AG08395 (cell line): ENCODE measurements at places on chromosomes 2 and 18.

DNA sequence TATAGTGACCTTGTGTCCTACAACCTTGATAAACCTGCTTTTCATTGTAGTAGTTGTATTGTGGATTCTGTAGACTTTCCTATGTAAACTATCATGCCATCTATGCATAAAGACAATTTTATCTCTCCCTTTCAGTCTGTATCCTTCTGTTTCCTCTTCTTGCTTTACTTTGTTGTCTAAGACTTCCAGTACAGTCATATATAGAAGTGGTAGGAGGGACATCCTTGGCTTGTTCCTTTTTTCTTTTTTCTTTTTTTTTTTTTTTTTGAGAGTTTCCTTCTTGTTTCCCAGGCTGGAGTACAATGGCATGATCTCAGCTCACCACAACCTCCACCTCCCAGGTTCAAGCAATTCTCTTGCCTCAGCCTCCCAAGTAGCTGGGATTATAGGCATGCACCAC is 39.7 kb downstream of the UBE2F start:
- DNase-seq: no peak

GRCh38 chr2:69253611-69254301 is 133.3 kb downstream of the GFPT1 start:
- peak; percentile 92 for DNase-seq

- peak; percentile 54 for DNase-seq
Observed at GRCh38 chr2:101820519-101820918, 123.0 kb downstream of the MAP4K4 start.

- no peak for DNase-seq
Observed at GRCh38 chr2:155161314-155161713, 462.8 kb downstream of the KCNJ3 start.

DNA sequence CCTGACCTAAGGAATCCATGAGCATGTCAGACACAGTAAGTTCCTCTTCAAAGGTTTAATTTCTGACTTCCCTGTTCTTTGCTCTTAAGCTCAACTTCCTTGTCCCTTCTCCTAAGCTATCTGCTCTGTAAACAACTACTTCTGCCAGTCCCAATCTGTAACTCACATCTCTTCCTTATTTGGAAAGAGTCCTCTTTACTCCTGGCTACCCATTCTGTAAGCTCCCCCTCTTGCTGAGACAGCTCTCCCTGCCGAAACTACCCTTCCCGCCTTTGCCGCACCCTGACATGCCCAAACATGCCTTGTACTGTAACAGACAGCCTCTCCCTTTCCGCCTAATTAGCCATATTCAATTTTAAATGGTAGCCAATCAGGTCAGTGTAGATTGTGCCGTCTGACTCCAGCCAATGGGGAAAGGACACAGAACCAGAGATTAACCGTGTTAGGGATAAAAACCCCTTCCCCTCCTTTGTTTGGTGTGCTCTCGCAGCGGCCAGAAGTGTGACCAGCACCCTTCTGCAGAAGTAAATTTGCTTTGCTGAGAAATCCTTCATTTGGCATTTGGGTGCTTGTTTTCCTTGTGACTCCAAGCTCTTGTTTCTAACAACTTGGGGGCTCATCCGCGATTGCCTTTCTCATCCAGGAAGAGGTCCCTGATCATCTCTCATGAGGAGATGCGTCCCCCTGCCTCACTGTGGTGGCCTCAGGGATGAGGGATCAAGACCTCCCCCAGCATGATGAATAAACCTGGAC is 49.0 kb downstream of the PIAS2 start:
- no peak for DNase-seq

- DNase-seq: peak; percentile 29
Observed at GRCh38 chr2:170747921-170748320, 22.3 kb upstream of the ERICH2 start.

GRCh38 chr2:174697255-174697654 is 67.0 kb downstream of the CHRNA1 start:
- DNase-seq: peak; percentile 89

DNA sequence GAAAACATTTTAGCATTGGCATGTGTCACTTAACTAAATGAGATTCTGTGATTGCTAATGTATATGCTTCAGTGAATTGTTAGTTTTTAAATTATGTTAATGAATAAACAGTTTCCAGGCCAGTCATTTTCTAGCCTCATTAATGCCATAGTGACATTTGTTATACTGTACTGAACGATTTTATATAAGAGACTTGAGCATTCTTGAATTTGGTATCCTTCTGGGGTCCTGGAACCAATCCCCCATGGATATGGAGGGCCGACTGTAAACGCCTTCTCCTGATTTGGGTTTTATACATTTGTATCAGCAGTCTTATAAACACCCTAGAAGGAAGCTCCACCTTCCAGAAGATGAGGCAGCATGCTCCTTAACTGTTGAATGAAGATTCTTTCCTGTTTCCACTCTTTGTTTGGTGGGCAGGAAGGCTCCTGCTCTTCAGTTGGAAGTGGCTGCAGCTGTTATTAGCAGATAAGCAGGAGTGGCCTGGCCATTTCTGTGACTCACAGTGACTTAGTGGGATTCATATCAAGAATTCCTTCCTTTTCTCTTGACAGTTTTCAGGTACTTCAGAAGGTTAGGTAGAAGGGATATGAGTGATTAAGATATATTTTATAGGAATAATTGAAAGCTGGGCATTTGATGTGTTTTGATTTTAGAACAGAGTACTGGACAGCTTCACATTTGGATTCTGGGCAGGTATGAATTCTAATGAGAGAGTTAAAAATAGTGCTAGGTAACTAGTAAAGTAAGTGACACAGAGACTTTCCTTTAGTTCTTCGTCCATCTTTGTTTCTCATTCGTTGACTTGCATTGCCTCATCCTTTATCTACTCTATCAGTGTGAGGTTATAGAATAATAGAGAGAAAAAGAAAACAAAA is 124.9 kb downstream of the PLCL1 start:
- no peak for DNase-seq

GRCh38 chr2:64945973-64946768 is 43.0 kb upstream of the SLC1A4 start:
- DNase-seq: peak; percentile 37

- no peak for DNase-seq
Observed at GRCh38 chr2:9574331-9574730, 18.7 kb upstream of the ADAM17 start.

DNA sequence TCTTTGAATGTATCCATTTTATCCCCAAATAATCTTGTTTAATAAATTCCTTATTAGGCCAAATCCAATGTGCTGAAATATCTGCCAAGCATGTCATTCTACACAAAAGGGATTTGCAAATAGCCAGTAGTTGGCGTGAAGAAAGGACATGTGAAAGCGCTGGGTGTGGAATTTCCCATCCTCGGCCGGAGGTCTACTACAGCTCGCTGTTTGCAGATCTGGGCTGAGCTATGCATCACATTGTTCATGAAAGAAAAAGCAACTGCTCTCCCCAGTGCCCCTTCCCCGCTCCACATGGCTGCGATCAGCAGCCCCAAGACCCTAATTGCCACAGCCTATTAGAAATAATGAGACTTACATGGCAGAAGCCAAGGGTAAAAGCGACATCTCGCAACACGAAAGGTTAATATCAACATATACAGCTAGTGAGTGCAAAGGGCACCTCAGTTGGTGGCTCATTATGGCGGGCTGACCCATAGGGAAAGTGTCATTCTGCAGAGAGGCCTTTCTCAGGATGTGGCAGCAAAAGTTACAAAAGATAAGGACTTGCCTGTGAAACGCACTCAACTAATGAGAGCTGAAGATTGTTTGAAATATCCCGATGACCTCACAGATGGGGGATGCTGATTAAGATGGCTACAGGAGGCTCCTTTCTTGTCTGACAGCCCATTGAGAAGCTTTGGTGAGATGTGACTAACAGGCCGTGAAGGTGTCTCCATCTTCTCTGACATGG is 126.9 kb upstream of the CYP1B1 start:
- no peak for DNase-seq

- no peak for DNase-seq
Observed at GRCh38 chr2:203586206-203586605, 51.1 kb upstream of the RAPH1 start.

- DNase-seq: peak; percentile 67
Observed at GRCh38 chr18:49645841-49646351, 84.0 kb downstream of the LIPG start.

- DNase-seq: no peak
Observed at GRCh38 chr18:34977838-34978532, 63.2 kb upstream of the MAPRE2 start.

GRCh38 chr2:147355706-147356105 is 489.1 kb upstream of the ACVR2A start:
- no peak for DNase-seq
